NCI-H187 (cell line): ENCODE measurements at places on chromosomes 7 and 10.

- DNase-seq, result no peak
Observed at GRCh38 chr7:7857143-7857583, 111.4 kb upstream of the GLCCI1 start.

GRCh38 chr10:81426722-81427121 lies 448.3 kb upstream of the NRG3 start:
- no peak for DNase-seq

- no peak for DNase-seq
Observed at GRCh38 chr10:67804395-67804678, 33.7 kb downstream of the DNAJC12 start.

DNA sequence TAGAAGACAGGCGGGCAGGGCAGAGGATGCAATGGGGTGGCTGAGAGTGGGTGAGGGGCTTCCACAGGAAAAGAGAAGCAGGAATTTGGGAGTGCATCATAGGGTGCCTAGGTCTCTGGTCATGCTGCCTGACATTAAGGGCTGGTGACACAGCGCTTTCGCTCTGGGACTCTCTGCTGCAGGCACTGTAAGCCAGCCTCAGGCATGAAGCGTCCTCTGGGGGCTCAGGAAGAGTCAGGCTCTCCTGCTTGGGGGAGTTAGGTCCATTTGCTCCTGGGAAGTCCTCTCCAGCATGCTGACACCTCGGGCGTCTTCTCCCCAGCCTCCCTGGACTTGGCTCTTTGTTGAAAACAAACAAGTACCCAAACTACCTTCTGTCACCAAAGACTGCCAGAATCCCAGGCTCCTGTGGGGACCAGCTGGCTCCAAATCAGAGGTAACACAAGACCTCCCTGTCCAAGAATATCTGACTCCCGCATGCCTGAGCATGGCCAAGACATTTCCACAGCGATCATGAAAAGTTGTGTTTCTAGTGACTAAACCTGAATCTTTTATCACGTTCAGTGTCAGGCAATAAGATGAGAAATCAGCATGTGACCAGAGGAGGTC lies 55.4 kb downstream of the GPR26 start:
- DNase-seq, result no peak

- DNase-seq, result no peak
Observed at GRCh38 chr7:111308691-111309090, 217.8 kb downstream of the LRRN3 start.

DNA sequence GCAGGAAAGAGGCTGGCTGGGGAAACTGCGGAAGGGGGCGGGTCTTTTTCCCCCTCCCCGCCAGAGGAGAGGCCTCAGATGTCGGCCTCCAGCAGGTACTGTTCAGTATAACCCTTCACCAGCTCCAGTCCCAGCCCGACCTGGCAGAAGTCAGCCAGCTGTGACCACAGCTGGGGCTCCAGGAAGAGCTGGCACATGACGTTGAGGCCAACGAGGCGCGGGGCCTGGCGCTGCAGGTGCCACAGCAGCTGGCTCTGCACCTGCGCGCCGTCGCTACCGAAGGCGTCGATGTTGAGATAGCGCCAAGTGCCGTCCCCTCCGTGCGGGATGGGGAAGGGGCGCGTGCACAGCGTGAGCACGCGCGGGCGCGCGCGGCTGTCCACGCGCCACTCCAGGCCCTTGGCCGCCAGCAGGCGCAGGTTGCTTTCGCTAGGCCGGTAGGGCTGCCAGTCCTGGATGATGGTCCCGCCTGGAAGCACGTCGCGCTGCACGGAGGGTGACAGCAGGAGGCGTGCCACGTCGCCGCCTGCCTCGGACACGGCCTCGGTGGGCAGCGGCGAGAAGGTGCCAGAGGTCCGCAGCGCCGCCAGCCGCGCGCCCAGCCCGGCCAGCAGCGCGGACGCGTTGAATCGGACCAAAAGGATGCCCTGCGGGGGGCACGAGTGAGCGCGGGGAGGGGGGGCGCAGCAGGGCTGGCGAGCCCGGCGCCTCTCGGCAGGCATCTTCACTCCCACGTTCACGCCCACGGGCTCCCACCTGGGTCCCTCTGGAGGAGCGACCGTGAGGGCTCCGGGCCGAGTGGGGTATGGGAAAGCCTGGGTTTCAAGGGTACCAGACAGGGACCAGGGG lies 6.9 kb upstream of the VGF start:
- peak; percentile 36 for DNase-seq

GRCh38 chr10:58362027-58362789 lies 23.0 kb upstream of the TFAM start:
- DNase-seq, result no peak

- no peak for DNase-seq
Observed at GRCh38 chr7:116862951-116863670, 724 bp downstream of the CAPZA2 start.

DNA sequence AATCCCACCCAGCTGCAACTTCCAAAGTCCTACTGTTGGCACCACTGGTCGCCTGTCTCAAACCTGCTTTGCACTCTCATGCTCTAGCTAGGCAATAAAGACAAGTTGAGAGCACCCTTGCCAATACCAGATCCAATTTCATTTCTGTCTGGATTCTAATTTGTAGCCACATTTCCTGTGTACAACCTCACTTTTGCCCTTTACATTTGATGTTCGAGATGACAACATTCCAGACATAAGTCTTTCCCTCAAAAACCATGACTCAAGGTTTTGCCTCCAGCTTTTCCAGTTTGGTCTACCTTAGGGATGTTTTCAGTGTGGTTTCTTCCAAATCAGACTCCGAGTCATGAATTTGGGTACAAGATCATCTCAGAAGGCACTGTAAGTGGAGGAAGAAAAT lies 309.0 kb downstream of the GPAM start:
- no peak for DNase-seq

DNA sequence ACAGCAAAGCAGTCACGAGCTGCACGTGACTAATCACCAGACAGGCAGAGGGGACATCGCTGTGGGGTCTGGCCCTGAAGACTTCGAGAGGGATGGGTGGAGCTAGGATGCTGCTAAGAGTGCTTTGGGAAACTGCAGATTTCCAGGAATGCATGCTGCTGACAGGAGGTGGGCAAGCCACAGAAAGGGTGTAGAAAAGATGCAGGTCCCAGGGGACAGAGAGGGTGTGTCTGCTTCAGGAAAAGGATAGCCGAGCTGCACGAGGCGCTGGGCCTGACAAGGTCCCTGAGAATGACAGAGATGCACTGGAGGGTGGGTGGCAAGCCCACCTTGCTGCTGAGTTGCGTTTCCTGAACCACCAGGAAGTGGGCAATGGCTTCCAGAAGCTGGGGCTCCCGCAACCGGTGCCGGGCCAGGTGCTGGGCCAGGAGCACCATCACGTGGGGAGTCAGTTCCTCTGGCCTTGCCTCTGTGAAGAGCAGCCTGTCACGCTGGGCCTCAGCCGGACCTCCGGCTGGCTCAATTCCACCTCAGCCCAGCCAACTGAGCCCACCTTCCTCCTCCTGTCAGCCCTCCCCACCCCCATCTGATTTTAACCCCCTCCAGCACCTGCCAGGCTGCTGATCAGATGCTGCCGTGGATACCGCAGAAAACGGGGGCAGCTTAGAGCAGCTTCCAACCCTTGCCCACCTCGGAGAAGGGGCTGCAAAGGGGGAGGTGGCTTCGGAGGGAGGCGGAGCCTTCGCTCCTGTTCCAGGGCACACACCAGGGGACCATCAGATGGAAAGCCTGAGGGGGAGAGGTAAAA lies 2.2 kb downstream of the FASTK start:
- DNase-seq, result no peak

DNA sequence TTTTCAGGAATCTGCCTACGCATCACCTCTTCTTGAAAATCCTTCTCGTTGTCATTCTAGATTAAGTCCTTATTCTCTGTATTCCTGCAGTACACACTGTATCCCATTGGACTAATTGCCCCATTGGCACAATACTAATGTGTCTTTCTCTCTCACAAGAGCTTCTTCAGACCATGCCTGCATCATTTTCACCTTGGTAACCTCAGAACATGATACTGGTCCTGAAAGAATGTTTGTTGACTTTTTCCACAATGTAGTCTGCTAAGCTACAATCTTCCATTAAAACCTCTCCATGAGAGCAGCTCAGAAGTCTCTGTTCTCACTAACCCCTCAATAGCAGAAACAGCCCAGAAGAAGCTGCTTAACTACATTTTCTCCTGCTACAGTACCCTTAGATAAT lies 270.7 kb downstream of the PCDH15 start:
- DNase-seq, result no peak

DNA sequence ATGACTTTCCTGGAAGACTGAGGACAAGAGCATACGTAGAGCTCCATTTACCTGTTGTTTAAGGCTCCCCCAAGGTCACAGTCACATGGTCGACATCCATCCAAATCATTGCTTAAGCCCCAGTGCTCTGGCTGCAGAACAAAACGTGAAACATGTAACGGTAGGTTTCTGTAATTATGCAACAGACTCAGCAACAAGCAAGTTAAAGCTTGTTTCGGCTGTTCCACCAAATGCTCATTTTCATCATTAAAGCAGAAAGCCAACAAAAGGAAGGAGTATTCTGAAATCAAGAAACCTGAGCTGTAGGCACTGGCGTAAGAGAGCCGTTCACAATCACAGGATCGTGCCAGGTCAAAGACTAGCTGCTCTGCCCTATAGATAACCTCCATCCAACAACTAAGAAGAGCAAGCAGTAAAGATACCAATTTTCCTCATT lies 30.0 kb downstream of the LAMB1 start:
- DNase-seq, result no peak

DNA sequence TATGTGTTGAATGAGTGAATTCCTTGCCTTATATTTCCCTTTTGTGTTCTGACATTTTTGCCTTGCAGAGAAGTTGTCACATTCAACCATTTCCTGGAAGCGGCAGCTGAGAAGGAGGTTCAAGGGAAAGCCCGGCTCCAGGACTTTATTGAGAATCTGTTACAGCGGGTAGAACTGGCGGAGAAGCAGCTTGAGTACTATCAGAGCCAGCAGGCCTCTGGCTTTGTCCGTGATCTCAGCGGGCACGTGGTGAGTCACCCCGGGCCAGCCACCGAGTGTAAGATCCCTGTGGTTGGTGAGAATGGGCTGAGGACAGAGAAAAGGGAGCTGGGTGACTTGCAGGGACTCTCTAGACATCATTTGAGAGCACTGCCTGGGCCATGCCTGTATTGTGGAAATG lies 14.2 kb downstream of the ZNF365 start:
- DNase-seq, result no peak

GRCh38 chr7:42692621-42693020 lies 219.2 kb downstream of the C7orf25 start:
- no peak for DNase-seq

DNA sequence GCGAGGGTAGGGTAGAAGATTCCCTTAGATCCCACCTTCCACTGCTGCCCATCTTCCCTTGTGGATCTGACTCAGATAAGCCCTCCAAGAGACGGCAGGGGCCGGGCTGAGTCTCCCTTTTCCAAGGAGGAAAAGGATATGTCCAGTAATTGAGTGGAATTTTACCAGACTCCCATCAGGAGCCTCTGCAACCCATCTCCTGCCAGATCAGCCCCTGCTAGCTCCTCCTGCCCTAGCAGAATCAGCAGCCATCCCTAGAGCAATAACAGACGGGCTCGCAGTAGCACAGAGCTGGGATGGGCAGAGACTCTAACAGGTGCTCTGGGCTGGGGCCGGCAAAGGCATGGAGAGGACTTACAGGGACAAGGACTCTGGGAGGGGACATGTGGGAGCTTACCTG lies 73.5 kb downstream of the C10orf105 start:
- no peak for DNase-seq

- no peak for DNase-seq
Observed at GRCh38 chr7:111096997-111097396, 6.1 kb downstream of the LRRN3 start.

GRCh38 chr7:2760098-2760889 lies 72.3 kb downstream of the AMZ1 start:
- peak; percentile 43 for DNase-seq

DNA sequence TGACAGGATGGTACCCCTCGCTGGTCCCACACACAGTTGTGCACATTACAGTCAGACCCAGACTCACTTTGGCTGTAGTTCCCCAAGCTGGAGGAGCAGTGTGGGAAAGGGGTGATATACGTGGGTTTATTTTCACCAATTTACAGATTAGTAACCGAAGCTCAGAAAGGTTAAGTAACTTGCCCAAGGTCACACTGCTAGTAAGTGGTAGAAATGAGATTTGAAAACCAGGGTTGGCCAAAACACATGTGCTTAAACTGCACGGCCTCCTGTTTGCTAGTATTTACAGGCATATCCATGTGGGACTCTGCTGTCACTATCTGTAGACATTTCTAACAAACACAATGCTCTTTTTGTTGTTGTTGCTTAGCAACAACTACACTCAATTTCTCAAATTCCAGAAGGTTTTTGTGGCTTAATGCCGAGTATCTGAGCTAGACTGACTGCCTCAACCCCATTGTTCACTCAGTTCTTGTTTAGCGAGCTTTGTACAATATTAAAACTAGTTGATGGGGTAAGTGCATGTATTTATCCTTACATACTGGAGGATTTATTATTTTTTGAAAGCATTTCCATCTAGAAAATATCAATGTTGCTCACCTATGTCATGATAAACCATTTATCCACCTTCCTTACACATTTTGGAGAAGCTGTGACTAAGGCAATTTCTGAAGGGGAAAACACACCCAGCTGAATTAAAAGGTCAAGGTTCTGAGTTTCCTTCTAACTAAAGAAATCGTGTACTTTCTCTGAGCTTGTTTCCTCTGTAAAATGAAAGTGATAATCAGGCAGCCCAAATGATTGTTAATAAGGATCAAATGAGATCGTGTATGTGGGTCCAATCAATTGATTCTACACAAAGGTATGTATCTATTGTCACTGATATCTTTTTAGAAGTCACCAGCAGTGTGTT lies 5.3 kb upstream of the TMEM139 start:
- DNase-seq, result no peak

- no peak for DNase-seq
Observed at GRCh38 chr7:90520484-90520883, 51.0 kb downstream of the PTTG1IP2 start.

- no peak for DNase-seq
Observed at GRCh38 chr7:139673230-139673629, 104.6 kb downstream of the HIPK2 start.

DNA sequence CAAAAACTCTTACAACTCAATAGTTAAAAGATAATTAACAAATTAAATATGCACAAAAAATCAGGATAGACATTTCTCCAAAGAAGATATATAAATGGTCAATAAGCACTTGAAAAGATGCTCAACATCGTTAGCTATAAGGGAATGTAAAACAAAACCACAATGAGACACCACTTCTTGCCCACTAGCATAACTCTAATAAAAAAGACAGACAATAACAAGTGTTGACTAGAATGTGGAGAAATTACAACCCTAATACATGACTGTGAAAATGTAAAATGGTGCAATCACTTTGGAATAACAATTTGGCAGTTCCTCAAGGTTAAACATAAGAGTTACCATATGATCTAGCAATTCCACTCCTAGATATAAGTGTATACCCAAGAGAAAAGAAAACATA lies 74.3 kb upstream of the PCGF5 start:
- DNase-seq, result no peak

DNA sequence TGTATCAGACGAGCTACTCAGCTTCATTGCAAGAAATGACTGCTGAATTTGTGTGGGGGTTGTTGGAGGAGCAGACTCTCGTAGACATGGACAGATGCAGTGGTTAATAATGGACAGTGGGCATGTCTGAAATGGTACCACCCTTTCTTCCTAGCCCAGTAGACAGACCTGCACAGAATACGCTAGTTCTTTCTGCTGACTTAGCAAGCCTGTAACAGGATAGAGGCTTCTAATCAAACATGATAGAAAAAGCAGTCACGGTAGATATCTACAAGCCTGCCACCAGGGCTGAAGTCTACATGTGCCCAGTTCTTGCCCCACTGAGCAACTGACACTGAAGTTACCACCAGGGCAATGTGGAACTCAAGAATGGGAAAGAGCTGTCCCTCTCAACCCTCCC lies 188.0 kb downstream of the FANK1 start:
- DNase-seq, result no peak

GRCh38 chr7:144857463-144857862 lies 21.6 kb upstream of the TPK1 start:
- no peak for DNase-seq

- DNase-seq, result no peak
Observed at GRCh38 chr10:60352105-60352504, 37.6 kb downstream of the ANK3 start.
